Stimulated activated CD8-positive, alpha-beta memory T cell treated with anti-CD3 and anti-CD28 coated beads, Interleukin-7, amount 100 ng/mL, for 24 hours (primary cell): ENCODE measurements at places on chromosomes 11 and 22.
A peak's percentile ranks its signal among the peaks of the same experiment; 100 is the strongest.

GRCh38 chr22:49577168-49578060, 250.3 kb downstream of the BRD1 start:
- DNase-seq: no peak

GRCh38 chr11:104094576-104094975, 58.1 kb downstream of the DDI1 start:
- no peak for DNase-seq

- DNase-seq: no peak
These were observed 322.8 kb downstream of the LARGE1 start for GRCh38 chr22:33597274-33597985.

DNA sequence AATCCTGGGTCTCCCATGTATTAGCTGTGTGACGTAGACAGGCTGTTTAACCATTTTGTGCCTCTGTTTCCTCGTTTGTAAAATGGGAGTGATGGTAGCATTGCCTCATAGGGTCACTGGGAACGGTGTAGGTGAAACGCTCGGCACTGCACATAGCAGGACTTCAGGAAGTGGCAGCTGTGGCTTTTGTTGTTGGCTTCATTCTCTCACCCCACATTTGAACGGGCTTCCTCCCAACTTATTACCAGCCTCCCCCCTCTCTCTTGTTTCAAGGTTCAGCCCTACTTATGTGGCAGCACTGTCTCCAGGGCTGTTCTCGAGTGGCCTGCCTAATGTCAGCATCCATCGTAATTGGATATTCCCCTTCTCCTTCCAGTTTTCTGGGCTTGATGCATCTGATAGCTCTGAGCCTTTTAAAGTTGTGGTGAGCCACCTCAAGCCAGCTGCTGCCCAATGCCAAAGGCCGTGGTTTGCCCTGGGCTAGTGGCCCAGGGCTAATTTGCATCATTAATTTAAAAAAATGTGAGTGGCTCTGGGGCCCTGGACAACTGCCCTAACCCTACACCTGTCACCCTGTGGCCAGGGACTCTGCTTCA, 217.8 kb upstream of the TBCEL start:
- DNase-seq: no peak

DNA sequence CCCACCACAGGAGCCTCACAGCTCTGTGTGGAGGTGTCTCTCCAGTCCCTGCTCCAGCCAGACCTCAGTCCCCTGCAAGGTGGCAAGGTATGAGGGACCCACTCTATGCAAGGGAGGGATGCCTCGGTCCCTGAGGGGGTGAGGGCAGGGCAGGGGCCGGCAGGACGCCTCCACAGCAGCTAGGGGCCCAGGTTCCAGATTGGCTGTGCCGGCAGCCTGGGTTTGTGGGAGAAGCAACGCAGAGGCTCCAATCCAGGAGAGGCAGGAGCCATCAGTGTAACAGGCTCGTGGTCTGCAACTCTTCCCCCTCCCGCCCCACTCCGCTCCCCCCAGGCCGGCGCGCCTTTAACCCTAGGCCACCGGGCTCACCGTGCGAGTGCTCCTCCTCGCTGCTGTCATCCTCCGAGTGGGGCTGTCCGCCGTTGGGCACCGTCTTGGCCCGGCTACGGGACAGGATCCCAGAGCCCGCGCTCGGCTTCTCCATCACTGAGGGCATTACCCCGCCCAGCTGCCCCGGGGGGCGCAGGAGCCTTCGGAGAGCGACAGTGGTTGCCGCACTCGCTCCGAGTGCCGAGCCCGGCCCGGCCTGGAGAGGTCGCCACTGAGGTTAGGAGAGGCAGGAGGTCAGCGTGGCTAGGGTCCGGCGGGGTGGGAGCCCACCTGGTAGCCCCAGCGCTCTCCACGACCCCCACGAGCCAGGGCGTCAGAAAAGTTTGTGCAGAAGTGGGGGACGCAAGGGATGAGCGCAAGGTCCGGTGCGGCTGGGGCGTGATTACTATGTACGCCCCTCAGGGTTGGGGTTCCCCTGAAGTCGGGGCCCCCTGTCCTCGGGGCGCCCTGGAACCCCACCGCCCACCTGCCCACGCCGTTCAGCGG, 765 bp downstream of the RCOR2 start:
- DNase-seq: peak; percentile 14

GRCh38 chr11:35288817-35289541, 130.4 kb downstream of the SLC1A2 start:
- DNase-seq: no peak

DNA sequence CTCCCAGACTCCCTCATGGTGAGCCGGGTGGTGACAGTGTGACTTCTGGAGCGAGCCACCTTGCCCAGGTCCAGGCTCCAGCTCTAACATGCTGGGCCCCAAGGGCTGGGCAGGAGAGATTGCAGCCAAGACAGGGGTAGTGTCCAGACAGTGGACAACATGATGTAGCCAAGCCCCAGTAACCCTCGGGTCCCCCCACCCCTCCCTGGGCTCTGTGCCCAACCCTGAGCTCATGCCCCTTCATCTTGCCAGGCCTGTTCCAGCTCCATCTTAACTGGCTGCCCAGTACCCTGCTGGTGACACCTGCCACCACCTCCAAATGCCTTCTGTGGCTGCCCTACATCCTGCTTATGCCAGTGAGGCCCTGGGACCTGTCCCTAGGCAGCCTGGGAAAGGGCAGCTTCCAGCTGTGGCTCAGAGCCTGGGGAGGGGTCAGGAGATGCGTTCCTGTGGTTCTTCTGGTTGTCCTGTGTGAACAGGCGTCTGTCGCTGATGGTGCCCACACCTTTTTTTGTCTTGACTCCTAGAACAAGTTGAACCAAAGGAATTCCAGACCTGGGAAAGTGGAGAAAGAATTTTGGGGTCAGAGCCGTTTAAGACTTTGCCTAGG, 12.5 kb upstream of the SYT12 start:
- DNase-seq: no peak

- DNase-seq: no peak
These were observed 1024.3 kb downstream of the TBC1D22A start for GRCh38 chr22:47786650-47787290.

DNA sequence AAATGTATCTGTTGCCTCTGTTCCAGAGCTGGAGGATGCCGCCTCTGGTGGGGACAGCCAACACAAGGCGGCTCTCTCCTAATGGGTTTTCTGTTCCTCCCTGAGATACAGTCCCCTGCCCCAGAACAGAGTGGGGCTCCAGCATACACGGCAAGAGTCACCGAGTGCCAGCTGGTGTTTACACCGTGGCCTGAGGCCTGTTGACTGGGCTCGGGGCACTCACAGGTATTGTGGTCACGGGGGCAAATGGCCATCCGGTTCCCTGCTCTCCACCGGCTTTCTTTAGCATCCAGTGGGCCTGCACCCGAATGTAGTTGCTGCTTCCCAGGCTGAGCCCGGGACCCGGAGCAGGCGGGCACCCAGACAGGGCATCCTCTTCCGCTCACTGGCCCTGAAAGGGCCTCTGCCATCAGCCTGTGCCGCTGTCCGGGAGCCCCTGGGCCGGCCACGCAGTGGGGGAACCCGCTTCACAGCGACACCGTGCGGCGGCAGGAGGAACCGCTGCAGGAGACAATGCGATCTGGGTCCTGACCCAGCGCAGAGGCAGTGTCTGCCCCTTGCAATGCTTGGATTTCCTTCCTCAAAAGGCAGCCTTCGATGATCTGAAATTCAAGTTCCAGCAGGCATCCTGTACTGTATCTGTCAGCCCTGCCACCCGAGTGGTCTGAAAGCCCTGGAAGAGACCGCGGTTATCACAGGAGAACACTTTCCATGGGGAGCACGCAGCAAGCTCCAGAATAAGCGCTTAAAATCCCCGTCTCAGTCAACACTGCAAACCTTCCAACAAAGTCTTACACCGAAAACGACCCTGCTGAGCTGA, 859 bp upstream of the KRTAP5-5 start:
- peak; percentile 28 for DNase-seq

DNA sequence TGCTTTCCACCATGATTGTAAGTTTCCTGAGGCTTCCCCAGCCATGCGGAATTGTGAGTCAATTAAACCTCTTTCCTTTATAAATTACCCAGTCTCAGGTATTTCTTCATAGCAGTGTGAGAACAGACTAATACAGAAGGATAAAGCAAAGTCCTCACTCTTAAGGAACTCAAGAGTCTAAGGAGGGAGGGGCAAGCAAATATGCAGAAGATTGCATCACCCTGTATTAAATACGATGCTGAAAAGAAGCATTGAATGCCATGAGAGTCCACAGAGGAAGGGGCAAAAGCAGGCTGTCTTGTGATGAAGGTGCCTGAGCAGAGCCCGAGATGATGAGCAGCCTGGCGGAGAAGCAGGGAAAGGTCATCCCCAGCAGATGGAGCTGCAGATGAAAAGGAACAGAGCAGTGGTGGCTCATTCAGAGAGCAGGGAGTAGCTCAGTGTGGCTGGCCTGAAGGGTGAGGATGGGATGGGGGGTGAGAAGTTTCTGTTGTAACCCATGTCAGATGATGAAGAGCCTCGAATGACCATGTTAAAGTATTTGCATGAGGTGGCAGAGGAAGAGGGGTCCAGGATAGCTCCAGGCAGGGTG, 6.3 kb upstream of the IZUMO1R start:
- no peak for DNase-seq

DNA sequence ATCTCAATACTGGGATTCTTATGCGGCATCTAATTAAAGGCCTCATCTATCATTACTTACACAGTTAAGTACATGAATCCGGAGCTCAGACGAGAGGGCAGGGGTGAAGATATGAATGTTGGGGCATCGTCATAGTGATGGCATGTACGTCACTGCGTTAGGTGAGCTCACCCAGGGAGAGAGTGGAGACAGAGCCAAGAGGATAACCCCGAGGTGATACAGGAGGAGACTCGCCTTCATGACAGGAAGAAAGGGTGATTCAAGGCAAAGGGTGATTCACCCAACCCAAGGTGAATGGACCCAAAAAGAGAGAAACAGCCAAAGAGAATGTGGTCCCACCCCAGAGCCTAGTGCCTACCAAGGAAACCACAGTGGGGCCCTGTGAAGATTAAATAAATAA, 132.9 kb upstream of the BLID start:
- no peak for DNase-seq

DNA sequence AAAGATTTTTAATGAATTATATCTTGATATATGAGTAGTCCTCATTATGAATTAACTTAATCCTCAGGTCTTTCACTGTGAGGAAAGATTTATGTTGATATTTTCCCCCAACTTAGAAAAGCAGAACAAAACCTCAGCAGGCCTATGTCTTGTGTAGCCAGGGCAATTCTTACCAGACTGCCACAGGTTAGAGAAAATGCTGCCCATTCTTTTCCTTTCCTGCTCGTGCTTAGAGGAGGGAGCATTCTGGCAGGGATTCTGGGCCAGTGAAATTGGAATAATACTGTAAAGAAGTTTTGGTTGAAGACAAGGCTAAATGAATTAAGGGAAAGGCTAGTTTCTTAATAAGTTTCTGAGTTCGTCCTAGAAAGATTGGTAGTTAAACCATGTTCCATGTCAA, 56.6 kb downstream of the ZNRF3 start:
- DNase-seq: no peak

GRCh38 chr22:29089507-29089906, 16.7 kb downstream of the KREMEN1 start:
- no peak for DNase-seq

DNA sequence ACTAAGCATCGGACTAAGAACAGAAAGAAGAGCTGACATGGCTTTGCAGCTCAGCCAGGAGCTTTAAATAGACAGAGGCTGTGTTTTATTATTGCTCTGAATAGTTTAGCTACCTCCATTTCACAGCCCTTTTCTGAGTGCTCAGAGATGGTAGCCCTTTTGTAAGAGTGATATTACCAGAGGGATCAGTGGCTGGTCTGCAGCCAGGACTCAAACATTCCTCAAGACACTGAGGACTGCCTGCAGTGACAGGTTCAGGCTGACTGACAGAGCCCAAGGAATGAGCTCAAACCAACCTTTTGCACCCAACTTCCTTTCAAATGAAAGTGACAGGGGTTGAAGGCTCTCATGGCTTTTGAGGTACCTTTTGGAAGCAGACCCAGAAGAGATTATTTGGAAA, 189.0 kb downstream of the DDX10 start:
- no peak for DNase-seq

DNA sequence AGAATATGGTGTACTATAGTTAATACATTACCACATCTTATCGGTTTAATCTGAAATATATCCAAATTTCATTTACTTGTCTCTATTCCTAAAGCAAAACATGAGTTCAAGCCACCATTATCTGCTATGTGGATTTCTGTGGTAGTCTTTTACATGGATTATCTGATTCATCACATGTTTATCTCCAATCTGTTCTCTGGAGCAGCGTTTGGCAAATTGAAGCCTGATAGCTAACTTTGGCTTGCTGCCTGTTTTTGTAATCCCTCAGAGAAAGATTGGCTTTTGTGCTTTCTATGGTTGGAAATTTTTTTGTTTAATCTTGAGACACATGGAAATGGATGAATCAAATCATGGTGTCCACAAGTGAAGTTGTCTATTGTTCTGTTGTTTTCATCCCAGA, 274.3 kb downstream of the JRKL start:
- no peak for DNase-seq

- no peak for DNase-seq
These were observed 13.4 kb downstream of the TSSC4 start for GRCh38 chr11:2413742-2414579.

DNA sequence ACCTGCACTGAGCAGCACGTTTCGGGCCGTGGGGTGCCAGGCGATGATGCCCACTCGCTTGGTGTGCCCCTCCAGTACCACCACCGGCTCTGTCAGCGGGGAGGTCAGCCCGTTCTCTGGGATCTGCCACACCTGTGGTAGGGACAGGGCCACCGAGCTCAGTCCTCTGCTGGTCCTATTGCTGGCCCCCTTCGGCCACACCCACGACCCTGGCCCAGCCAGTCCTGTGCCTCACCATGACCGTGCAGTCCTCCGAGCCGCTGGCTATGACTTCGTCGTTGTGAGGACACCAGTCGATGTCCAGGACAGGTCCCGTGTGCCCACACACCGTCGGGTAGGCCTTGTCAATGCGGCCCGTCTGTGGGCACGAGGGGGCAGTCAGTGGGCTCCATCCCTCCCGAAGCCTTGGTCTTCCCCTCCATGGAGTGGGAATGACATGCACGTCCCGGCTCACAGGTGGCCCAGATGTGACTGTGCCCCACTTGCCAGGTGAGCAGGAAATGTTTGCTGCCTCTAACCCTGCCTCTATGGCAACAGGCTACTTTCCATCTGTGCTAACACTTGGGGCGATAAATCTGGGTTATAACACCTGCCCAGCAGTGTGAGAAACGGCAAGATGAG, 1.4 kb downstream of the CORO1B start:
- no peak for DNase-seq

- no peak for DNase-seq
These were observed 658 bp downstream of the C11orf71 start for GRCh38 chr11:114399490-114400215.
